ENCODE measurements at places on chromosomes 7 and 10.
A peak's percentile ranks its signal among the peaks of the same experiment; 100 is the strongest.

DNA sequence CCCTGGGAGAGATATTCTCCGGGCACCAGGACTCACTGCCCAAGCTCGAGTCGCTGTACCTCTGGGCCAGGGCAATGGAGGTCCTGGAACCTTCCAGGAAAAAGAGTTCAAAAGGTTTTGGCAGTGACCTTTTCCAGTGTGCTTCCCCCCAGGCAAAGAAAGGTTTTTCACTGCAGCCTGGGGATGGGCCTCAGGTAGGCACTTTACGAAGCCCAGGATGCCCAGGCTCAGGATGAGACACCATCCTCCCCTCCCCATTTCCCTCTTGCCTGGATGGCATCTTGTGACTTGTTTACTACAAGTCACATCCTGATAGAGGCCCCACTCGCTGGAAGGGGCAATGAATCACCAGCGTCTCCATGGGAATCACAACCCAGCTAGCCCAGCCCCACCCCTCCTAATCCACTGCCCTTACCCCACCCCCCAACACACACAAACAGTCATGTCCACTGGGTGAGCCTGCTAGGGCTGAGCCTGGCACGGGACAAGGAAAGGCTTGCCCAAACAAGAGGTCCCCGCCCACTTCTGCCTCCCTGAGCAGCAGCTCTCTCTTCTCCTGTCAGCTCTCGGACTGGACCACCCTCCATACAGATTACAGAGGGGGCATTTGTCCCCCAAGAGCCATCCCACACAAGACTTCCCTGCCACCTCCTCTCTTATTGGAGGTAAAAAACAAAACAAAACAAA lies 93.8 kb upstream of the SMNDC1 start:
- DNase-seq: no peak

DNA sequence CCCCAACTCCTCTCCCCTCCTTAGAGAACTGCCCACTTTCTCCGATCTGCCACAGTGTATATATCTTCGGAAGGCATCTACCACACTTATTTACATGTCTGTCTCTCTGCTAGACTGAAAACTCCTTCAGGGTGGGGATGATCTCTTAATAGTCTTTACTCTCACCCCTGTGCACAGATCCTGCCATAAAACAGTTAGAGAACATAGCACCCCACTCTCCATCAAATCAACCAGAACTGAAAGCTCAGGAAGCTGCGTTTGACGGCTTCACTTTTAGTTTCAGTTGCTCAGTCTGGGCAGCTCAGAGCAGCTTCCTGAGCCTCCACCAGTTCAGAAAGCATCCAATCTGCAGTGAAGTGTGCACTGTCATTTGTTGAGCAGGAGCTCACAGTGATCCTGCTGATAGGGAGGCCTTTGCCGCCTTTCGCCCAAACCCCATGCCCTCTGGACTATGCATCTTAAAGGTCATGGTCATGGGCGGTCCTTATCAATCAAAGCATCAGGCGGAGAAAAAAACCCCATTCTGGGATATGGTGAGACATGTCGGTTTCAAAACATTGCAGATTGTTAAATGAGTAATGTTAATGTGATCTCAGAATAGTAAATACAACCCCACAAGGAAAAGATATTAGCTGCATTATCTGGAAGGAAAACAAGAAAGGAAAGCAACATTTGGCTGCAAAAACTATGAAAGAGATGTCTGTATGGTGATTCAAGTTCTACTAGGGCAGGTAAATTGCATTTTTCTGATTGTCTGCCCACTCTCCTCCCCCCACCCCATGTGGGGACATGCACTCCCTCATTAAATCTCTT lies 167.1 kb upstream of the ADO start:
- DNase-seq: peak; percentile 73

GRCh38 chr10:123585477-123586445 lies 80.4 kb upstream of the GPR26 start:
- no peak for DNase-seq

DNA sequence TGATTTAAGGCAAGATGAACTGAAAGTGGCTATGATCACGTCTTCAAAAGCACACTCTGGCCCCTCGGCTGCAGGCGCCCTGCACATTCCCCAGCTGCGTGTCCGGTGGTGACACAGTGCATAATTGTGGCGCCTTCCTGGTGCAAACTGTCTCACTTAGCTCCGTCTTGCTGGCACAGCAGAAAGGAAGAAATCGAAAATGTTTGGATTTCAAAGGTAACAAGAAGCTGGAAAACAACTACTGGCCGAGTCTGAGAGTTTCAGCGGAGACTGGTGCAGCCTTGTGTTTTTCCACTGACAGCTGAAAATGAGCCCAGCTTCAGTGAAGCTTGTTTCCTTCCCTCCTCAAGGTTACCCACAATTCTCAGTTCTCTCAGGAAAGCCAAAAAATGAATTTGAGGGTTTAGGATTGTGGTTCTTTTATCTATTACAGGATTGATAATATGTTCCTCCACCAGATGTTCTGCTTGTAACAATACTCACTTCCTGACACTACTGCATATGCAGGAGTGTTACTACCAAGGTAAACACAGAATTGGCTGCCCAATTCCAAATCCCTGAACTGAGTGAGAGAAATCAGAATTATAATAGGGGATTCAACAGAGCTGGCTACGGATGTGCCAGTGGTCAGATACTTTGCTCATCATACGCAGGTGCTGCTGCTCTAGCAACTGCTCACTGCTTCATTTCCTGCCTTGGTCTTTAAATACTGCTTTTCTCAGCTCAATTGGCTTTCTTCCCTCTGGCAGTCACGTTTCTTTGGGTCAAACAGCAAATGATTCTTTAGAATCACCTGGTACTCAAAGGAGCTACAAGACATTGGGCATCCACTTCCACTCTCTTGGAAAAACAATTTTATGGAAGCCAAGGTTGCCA lies 63.7 kb downstream of the TRUB1 start:
- DNase-seq: no peak

GRCh38 chr10:74738542-74738941 lies 87.9 kb upstream of the KAT6B start:
- DNase-seq: no peak

GRCh38 chr7:41816111-41816510 lies 113.2 kb upstream of the INHBA start:
- DNase-seq: no peak

DNA sequence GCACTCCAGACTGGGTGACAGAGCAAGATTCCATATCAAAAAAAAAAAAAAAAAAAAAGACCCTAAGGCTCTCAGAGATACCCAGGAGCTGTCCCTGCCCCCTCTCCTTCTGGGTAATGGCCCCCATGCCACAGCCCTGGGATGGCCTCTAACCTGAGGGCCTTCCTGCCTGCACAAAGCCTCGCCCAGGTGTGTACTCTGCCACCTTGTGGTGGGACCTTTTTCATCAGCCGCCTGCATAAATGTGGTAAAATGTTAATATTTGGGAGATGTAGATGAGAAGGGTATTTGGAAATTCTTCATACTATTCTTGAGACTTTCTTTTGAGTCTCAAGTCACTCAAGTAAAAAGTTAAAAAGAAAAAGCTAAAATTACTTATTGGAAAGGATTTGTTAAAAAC lies 46.3 kb upstream of the RNF216 start:
- DNase-seq: peak; percentile 40

DNA sequence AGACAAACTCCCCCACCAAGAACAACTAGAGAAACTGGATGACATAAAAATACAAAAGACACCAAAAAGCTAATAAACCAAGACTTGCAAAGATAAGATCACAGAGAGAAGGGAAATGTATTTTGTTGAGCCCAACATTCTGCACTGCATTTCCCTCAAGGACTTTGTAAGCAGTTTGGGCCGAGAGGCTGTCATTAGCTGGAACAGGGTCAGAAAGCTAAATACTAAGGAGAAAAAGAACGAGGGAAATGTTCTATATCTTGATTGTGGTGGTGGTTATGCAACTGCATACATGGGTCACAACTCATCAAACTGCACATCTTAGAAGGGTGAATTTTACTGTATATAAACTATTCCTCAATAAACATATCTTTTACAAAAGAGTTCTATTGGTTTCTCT lies 315.0 kb downstream of the IPMK start:
- DNase-seq: no peak

GRCh38 chr7:43701929-43702328 lies 27.4 kb downstream of the COA1 start:
- no peak for DNase-seq

- DNase-seq: no peak
These were observed 260.9 kb downstream of the SLC25A13 start for GRCh38 chr7:96061009-96061408.

- no peak for DNase-seq
These were observed 21.3 kb downstream of the CYP2W1 start for GRCh38 chr7:1004018-1004852.

DNA sequence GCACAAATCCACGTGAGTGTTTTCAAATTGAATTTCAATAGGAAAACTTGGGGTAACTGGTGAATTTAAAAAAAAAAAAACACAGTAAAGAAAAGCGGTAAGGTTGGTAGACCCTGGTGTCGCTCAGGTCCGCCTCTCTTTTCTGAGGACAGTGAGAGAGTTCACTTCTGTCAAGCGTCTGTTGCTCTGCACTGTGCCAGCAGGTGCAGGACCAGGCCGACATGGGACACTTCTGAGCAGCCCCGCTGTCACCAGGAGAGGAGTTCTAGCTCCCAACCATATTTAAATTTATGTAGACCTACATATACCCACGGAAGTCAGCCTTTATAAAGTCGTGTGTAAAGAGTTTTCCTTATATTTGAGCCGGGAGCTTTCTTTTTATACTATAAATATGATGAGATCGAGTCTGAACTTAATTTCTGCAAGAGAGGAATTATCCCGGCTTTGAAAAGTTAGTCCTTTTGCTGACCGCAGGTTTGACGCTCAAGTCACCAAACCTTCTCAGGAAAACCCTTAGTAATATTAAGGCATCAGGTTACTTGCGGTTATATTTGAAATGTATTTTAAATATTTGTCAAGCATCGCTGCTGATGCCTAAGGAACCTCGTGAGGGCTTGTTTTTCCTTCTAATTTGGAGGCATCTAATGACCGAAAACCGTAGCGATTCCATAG lies 531 bp downstream of the IKZF1 start:
- DNase-seq: peak; percentile 62

- DNase-seq: no peak
These were observed 16.1 kb downstream of the HTRA1 start for GRCh38 chr10:122477436-122477835.

DNA sequence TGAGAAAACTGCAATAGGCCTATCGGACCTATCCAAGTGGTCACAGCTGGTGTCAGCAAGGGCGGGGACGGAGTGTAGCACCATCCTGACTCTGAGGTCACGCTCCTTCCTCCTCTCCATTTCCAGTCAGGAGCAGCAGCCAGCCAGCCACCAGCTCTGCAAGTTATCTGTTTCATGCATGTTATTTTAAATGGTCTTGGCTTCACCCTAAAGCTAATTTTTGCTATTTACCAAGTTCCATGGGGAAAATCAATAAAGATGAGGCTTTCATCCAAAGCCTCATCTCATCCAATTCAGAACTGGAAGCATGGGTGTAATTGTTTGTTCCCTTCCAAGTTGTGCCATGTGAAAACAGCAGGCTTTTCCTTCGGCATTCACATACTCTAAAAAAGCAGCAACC lies 49.3 kb downstream of the ICA1 start:
- DNase-seq: no peak

GRCh38 chr7:133369130-133369529 lies 116.3 kb downstream of the EXOC4 start:
- no peak for DNase-seq

GRCh38 chr10:94133239-94133638 lies 139.5 kb downstream of the PLCE1 start:
- DNase-seq: no peak

DNA sequence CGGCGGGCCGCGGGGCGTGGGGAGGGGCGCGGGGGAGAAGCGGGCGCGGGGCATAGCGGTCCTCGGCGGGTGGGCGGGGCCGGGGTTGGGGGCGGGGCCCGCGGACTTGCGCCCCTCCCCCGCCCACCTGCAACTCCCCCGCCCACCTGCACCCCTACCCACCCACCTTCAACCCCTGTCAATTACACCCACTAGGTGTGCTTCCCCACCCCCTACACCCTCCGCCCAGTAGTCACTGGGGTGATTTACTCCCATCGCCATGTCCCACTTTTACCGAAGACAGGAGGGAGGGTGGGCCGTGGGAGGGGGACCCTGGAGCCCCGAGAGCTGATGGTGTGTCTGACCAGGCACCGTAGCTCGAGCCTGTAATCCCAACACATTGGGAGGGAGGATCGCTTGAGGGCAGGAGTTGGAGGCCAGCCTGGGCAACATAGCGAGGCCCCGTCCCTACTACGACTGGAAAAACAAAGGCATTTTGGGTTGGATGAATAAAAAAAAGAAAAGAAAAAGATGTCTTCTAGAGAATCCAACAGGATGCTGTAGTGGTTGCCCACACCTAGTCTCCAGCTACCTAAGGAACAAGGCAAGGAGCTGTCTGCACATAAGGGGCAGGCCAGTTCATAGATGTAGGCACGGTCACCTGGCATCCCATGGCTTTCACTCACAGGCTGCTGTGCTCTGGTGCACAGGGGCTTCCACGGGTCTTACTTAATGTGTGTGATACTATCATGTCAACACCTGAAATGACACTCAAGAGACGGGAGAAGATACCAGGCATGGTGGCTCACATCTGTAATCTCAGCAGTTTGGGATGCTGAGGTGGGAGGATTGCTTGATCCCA lies 761 bp downstream of the KCTD7 start:
- DNase-seq: no peak

DNA sequence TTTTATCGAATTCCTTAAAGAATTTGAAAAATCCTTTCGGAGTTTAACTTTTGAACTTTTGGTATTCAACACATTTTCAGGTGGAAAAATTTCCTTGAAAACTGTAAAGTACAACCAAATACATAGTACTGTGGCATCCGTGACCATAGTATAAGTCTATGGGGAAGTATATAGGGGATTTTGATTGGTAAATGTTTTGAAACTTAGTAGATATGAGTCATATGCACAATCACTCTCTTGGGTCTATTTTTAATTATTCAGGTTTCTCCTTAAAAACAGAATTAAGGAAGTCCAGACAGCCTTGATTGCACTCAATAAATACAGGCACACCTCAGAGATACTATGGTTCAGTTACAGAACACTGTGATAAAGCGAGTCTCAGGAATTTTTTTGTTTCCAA lies 64.2 kb downstream of the AVL9 start:
- no peak for DNase-seq

DNA sequence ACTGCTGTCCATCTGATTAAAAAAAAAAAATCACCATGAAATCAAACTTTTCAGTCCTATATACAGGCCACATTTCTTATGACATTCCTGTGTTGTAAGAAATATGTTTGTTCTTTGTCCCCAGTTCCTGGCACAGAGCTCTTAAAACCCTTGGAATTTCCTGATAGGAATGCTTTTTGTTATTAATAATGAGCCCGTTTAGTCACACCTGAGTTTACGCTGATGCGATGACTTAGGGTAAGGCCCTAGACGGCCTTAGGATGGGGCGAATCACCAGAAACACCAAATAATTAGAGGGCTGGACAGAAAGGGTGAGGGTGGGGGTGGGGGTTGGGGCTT lies 17.5 kb downstream of the TSPAN15 start:
- no peak for DNase-seq

DNA sequence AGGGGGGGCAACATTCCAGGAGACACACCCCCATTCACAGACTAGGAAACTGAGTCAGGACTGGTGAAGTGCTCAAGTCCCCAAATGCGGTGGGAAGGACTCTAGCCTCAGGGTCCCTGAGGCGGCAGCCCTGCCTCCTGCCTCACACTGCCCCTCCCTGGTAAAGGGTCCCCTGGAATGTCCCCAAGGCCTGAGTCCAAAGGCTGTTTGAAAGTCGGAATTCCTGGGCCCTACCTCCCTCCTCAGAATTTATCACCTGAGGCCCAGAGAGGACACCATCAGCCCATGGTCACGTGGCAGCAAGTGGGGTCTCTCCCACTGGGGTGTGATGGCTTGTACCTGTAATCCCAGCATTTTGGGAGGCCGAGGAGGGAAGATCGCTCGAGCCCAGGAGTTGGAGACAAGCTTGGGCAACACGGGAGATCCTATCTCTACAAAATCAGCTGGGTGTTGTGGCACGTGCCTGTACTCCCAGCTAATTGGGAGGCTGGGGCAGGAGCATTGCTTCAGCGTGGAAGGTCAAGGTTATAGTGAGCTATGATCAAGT lies 110.3 kb upstream of the TNRC18 start:
- DNase-seq: no peak

Measured in central memory CD4-positive, alpha-beta T cell (primary cell).